Stimulated activated CD8-positive, alpha-beta memory T cell treated with anti-CD3 and anti-CD28 coated beads, Interleukin-2, amount 100 ng/mL, for 1 hour (primary cell): ENCODE measurements at places on chromosomes 2 and 18.

GRCh38 chr2:35870713-35871112 is 484.9 kb upstream of the CRIM1 start:
- no peak for DNase-seq

- peak; percentile 51 for DNase-seq
These were observed 31.7 kb upstream of the UBXN4 start for GRCh38 chr2:135709992-135710391.

DNA sequence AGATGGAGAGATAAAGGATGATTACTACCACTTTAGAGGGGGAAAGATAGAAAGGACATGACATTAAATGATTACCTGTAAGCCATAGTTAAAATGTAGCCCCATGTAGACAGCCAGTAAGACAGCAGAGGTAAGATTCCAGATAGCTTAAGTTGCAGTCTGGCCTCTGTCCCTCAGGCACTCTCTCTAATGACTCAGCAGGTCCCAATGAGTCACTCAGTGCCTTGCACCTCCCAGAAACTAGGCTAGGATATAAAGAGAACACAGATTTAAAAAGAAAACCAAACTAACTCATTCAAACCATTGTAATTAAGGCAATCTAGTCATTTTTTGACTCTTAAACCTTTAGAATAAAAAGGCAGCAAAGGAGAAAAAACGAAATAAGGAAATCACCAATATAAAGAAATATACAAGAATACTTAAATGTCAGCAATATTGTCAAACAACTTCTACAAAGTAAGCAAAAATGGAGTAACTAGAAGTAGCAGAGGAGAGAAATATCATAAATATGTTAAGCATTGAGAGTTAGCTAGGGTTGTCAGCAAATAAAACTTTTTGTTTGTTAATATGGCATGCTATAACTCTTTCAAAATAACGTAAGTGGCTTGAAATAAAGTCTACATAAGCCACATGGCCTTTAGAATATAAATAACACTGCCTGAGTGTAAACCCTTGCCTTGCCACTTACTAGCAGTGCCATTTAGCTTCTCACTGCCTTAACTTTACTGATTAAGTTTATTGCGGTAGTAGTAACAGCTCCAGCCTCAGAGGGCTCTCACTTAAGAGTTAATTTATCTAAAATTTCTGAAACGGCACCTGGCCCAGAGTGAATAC is 48.5 kb downstream of the SOCS6 start:
- no peak for DNase-seq

DNA sequence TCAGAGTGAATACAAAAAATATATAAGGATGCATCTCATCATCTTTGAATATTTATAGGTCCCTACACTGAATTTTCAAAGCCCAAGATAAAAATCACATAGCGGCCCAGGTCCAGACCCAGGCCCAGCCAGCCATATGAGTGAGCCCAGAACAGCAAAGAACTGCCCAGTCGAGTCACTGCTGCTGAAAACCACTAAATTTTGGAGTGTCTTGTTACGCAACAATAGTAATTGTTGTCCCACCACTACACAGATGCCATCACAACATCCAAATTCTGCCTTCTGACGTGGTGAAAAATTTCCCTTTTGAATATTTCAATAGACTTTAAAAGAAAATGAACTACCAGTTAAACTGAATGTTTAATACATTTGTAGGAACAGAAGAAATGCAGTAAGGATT is 5.7 kb downstream of the C18orf32 start:
- DNase-seq, result no peak

GRCh38 chr2:49840428-49840975 is 686.2 kb upstream of the FSHR start:
- no peak for DNase-seq

GRCh38 chr2:128318776-128319464 is at the start of gene HS6ST1:
Gene HS6ST1, minus strand, starts transcription at chr2:128318868. Its CDS starts 305 bp downstream, at chr2:128318563.
- DNase-seq, result peak; percentile 85

DNA sequence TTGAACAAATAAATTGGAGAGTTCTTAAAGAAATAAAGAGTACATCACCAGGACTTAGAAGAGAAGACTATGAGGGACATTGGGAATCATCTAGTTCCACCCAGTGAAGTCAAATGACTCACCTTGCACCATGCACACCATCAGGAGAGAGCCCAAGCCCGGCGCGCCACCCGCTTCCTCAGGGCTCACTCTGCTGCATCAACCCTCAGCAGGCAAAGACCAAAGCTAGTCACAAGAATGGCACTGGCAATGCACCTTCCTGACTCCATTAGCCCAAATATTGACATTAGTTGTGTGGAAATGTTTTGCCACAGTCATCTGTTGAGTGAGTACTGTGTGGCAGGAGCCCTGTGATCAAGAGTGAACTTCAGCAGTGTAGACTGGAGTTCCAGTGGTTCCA is 7.1 kb upstream of the LYPD6B start:
- no peak for DNase-seq

DNA sequence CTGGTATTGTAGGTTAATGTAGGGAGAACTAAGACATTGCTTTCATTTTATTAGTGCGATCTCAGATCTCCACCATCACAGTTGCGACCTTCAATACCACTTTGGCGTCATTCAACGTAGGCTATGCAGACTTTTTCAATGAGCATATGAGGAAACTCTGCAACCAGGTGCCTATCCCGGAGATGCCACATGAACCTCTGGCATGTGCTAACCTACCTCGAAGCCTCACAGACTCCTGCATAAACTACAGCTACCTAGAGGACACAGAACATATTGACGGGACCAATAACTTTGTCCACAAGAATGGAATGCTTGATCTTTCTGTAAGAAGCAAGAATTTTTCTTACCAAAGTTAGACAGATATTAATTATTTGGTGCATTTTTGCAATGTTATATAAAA is 47.3 kb downstream of the UNC80 start:
- DNase-seq, result no peak
